Bronchial smooth muscle cell (primary cell): ENCODE measurements at places on chromosomes 5 and 9. TPM values are rescaled to one million over a fixed set of nuclear protein-coding genes. Genes with fewer than 3 reads are reported as not detected.

Gene HAVCR2
- total RNA-seq, result 0.16 and 3.3 TPM in 2 replicates

Gene ANKRD55
- not detected in 2 replicates for total RNA-seq

Gene DCAF10
- 11.5 and 23.3 TPM in 2 replicates for total RNA-seq

Gene IL13
- total RNA-seq, result 0.16 TPM in 1 of 2 replicates, not detected in the other

Gene SPEF2
- total RNA-seq, result 1.2 and 3.5 TPM in 2 replicates

Gene BARX1
- total RNA-seq, result not detected in 2 replicates

Gene PCDHA6
- 0.17 and 0.32 TPM in 2 replicates for total RNA-seq

Gene RASEF
- total RNA-seq, result 0.16 TPM in 1 of 2 replicates, not detected in the other

Gene CTSV
- total RNA-seq, result 0.16 and 0.34 TPM in 2 replicates

Gene FRRS1L
- total RNA-seq, result 0.16 and 0.52 TPM in 2 replicates

Gene QRFP
- not detected in 2 replicates for total RNA-seq

Gene NR2F1-AS1
- total RNA-seq, result 35.8 and 43.1 TPM in 2 replicates

Gene PITX1
- total RNA-seq, result 0.47 and 4.1 TPM in 2 replicates
